ENCODE measurements at places on chromosomes 13 and 19.

- no peak for DNase-seq
Measured at GRCh38 chr19:37907735-37908455, 887 bp downstream of the SIPA1L3 start.

DNA sequence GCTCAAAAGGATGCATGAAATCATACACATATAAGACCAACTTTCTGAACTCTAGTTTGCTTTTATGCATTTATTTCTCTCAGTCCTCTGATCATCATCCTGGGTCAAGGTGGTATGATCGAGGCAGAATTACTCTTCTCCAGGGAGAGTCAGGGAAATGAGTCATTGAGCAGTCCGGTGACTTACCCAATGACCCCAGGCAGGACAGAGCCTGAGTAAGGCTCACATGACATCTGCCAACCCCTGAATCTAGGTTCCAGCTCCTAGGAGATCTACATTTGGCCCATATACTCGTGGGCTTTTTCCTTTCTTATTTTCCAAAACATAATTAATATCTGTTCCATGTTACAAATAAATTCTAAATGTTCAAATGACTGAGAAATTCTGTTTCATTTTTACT is 502.3 kb downstream of the FOXO1 start:
- DNase-seq, result no peak

GRCh38 chr13:48603375-48603774 is 50.4 kb upstream of the CYSLTR2 start:
- no peak for DNase-seq

- DNase-seq, result no peak
Measured at GRCh38 chr19:41427647-41428480, 690 bp upstream of the B3GNT8 start.

DNA sequence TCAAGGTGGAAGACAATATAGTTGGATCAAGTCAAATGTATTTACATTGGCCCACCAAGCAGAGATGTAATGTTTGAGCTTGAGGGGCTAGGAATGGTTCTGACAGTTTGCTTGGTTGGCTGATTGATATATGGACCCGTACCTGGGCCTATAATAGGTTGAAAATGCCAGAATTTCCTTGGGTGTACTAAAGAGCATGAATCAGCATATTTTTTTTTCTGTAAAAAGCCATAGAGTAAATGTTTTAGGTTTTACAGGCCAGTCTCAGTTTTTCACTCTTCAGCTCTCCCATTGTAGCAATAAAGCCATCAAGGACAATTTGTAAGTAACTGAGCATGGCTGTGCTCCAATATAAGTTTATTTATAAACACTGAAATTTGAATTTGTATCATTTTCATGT is 26.9 kb downstream of the FXYD5 start:
- no peak for DNase-seq

- DNase-seq, result no peak
Measured at GRCh38 chr13:90098577-90098976, 1248.9 kb upstream of the MIR17HG start.
